ENCODE measurements at places on chromosomes 4 and X. TPM values are rescaled to one million over a fixed set of nuclear protein-coding genes. Genes with fewer than 3 reads are reported as not detected.

The KIT gene
- polyA plus RNA-seq: 2.8 TPM

The EMCN gene
- 3.1 TPM for polyA plus RNA-seq

DNA sequence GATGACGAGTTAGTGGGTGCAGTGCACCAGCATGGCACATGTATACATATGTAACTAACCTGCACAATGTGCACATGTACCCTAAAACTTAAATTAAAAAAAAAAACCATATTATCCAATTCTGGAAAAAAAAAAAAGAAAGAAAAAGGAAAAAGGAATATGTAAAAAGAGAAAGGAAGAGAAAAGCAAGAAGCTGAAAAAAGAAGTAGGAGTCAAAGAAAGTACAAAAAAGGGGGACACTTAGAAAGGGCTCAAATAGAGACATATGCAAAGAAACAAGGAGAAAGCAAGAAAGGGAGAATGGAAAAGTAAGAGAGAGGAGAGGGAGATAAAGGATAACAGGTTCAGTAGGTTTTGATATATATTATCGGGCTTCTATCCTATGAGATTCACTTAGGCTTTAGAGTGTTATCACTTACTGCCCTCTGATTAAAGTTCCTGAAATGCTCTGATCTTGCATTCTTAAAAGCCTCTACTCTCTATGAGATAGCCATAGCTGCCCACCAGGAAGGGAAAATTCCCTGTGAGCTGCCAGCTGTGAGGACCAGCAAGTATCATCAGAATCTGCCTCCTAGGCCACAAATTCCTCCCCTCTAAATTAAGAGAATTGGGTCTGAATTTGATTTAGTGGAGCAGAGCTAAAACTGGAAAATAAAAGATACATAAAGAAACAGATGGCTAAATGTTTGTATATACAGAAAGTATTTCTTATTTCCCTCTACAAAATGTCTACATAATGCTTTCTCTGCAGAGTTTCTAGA, 95.2 kb downstream of the AMMECR1 start:
- DNase-seq: no peak

- no peak for DNase-seq
Measured at GRCh38 chrX:57232658-57233360, 53.7 kb upstream of the FAAH2 start.

GRCh38 chrX:24426340-24426913, 38.7 kb upstream of the PDK3 start:
- no peak for DNase-seq

DNA sequence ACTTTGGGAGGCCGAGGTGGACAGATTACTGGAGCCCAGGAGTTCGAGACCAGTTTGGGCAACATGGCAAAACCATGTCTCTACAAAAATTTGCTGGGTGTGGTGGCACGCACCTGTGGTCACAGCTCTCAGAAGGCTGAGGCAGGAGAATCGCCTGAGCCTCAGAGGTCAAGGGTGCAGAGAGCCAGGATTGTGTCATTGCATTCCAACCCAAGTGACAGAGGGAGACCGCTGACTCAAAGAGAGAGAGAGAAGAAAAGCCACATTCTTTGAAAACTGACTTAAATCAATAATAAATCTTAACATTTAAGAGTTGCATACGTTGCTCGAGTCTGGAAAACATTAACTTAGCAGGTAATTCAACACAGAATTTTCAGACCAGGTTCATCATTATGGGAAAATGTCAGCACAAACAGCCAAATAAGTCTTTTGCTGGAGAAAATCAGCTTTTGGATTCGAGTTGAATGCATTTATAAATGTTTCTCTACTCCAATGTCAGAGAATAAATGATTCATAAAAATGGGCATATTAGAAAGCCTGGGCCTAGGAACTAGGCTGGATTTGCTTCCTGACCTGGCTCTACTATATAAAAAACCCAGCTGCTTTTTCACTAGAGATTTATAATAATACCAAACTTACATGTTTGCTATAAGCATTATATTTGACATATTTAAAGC, 68.3 kb upstream of the RBPJ start:
- DNase-seq: no peak

GRCh38 chr4:159552979-159553768, 450.3 kb downstream of the RAPGEF2 start:
- DNase-seq: no peak

DNA sequence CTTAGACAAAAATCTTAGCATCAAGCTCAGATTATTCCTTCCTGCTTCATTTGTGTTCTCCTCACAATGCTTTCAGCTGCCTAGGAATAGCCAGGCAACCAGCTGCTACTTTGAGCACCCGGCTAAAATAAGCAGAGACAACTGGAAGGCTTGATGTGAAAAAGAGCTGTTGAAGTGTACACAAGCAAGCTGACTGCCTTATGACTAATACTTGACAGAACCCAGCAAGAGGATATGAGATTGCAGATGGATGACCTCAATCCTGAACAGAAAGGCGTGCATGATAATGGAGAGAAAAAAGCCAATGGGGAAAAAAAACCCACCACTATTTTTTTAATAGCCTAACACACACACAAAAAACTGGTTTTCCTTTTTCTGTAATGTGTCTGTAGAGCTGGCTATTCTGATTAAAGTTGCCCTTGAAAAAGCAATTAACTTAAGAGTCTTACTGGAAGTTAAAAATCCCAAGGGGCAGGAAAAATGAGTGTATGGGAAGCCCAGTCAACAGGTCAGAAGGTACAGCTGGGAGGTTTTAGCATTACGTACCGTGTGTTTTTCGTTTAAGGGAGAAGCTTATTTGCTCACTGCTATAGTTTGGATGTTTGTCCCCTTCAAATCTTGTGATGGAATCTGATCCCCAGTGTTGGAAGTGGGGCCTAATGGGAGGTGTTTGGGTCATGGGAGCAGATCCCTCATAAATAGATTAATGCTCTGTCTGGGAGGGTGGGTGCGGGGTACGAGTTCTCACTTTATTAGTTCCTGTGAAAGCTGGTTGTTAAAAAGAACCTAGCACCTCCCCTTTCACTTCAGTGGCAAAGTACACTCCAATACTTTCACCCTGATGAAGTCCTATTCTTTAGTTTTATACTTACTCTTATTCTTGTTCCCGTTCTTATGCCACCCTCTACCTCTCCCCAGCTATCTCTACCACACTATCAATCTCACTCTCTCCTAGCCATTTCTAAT, 37.1 kb upstream of the HERC6 start:
- DNase-seq: peak; percentile 74

- no peak for DNase-seq
Measured at GRCh38 chr4:162403419-162403818, 239.6 kb upstream of the FSTL5 start.

- no peak for DNase-seq
Measured at GRCh38 chr4:39706741-39707511, 9.0 kb downstream of the UBE2K start.

DNA sequence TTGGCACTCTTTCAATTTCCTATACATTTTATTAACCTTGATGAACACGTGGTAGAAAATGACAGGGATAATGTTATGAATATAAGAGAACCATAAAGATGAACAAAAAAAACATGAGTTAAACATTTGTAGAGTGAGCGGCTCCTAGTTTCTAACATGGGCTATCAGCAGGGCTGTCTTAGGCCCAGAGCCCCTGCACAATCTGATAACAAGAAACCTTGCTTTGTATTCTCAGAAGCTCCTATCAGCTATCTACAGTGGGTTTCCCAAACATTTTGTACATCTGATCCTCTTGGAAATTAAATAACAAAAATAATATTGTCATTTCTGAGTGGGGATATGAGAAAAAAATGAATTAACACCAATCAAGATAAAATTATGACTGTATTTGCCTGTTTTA, 10.6 kb upstream of the RBPJ start:
- no peak for DNase-seq

DNA sequence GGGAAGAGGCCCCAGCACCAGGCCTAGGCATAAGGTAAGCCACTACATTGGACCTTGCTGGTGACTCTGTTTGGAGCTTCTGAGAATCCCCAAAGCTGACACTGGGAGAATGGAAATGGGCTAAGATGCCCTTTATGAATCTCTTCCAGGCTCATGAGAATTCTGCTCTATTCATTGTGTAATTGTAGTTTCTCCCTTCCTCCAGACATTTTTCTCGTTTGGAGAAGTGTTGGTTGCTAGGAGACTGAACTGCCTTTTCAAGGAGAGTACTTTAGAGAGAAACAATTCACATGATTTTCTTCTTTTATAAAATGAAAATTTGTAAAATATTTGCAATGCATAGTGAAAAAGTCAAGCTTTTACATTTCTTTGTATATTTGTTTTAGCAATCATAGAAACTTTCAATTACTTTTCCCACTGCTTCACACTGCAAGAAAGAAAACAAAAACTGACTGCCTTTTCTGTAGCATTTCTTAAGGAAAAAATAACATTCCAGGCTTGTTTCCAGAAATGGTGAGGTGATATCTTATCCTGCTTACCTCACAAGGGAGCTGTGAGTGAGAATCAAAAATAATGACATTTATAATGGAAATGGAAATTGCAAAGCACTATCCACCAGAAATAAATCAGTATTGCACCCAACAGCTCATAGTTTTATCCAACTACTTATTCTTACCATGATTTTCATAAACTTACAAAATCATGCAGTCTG, 24.9 kb upstream of the DCHS2 start:
- no peak for DNase-seq
